ENCODE measurements at places on chromosomes 3 and 15. TPM values are rescaled to one million over a fixed set of nuclear protein-coding genes. Genes with fewer than 3 reads are reported as not detected.

TMED3 gene
- 53.2 TPM for total RNA-seq

HDC gene
- total RNA-seq = 0.15 TPM

GRCh38 chr3:28210968-28211713 is 30.3 kb upstream of the CMC1 start:
- H3K27ac ChIP-seq = no peak overlapping the region
- no peaks in the 10 kb centered on the region for H3K27me3 ChIP-seq
- no peak overlapping the region for H3K4me3 ChIP-seq
- no peaks in the 10 kb centered on the region for H3K36me3 ChIP-seq

- H3K4me3 ChIP-seq = no peak overlapping the region
- DNase-seq = no peak
- no peak overlapping the region for H3K27ac ChIP-seq
These were observed 50.8 kb upstream of the CACNA2D3 start for GRCh38 chr3:54071601-54072000.

DNA sequence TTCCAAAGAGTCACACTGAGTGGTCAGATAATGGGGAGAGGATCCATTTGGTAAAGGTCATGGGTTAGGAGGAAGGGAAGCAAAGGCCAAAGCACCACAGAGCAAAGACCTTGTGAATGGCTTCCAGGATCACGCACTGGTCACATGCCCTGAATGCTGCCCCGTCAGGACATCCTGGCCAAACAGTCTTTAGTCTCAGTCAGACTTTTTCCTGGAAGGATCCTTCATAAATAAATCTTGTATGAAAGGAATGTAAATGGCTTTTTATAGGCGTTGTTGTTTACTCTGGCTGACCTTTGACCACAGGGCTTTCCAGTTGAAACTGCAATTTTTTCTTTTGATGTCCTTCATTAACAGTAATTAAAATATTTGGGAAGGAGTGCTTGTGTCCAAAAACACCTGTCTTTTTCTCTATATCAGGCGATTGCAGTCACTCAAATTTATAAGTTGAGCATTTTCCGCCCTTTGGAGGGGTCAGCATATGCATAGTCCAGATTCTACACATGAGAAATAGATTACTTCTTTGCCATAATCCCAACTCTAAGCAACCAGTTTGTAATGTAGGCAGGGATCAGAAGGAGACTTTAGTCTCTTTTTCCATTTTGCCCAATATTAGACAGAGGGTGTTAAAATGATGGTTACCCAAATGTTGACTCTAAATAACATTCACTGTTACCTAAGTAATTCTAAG is 48.4 kb downstream of the CHAC1 start:
- H3K27me3 ChIP-seq = no peaks in the 10 kb centered on the region
- no peaks in the 10 kb centered on the region for H3K4me1 ChIP-seq
- DNase-seq = no peak
- peaks cover 15% of the 10 kb centered on the region for H3K36me3 ChIP-seq
- H3K4me3 ChIP-seq = no peak overlapping the region
